ENCODE measurements at places on chromosomes 16 and 17.

DNA sequence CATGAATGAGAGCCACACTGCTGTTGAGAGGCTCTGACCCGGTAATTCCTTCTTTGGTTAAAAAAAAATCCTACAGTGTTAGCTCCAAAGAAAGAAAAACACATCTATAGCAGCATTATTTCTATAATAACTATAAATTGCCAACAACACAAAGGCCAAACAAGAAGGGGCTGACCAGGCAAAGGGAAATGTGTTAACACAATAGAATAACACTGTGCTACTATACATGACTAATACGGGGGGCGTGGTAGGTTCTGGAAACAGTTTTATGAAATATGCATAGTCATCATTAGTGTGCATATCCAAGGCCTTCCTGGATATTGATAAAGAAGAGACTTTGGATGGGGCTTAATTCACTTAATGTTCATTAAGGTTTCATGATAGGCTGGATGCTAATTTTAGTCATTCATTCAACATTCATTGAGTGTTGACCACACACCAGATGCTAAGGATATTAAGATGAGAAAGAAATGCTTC lies 50.0 kb upstream of the CCL1 start:
- DNase-seq, result no peak

DNA sequence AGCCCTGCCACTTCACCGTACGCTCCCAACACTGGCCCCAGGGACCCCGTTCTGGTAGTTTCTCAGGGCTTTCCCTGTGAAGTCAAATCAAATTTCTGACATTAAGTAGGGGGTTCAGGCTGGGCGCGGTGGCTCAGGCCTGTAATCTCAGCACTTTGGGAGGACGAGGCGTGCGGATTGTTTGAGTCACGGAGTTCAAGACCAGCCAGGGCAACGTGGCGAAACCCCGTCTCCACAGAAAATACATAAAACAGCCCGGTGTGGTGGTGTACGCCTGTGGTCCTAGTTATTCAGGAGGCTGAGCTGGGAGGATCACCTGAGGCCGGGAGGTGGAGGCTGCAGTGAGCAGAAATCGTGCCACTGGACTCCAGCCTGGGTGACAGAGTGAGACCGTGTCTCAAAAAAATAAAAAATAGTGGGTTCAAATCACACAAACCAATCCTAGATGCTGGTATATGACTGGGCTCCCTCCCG lies 632 bp downstream of the CYBC1 start:
- DNase-seq, result no peak

DNA sequence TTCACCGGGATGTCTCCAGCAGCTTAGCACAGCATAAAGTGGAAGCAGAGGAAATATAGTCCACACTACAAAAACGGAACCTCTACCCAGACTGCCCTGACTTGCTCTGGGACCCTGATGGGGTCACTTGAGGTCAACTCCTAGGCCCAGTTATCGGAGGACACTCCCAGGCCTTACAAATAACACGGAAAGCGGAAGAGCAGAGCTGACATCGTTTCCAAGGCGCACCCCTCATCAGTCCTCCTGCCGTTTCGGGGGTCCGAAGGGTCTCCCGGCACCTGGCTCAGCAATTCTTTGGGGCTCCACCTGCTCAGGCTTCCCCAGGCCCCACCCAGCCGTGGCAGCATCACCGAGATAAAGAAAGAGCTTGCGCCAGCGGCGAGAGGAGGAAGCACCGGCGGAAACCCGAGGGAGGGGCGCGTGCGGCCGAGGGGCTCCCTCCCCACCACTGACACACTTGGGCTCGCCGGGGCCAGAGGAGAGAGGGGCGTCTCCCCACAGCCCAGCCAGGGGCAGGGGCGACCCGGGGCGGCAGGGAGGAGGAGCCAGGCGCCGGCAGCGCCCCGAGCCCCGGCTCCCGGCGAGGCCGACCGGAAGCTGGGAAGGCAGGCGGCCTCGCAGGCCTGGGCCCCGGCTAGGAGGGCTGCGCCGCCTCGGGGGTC lies 727 bp downstream of the CORO7 start:
- peak; percentile 57 for DNase-seq

DNA sequence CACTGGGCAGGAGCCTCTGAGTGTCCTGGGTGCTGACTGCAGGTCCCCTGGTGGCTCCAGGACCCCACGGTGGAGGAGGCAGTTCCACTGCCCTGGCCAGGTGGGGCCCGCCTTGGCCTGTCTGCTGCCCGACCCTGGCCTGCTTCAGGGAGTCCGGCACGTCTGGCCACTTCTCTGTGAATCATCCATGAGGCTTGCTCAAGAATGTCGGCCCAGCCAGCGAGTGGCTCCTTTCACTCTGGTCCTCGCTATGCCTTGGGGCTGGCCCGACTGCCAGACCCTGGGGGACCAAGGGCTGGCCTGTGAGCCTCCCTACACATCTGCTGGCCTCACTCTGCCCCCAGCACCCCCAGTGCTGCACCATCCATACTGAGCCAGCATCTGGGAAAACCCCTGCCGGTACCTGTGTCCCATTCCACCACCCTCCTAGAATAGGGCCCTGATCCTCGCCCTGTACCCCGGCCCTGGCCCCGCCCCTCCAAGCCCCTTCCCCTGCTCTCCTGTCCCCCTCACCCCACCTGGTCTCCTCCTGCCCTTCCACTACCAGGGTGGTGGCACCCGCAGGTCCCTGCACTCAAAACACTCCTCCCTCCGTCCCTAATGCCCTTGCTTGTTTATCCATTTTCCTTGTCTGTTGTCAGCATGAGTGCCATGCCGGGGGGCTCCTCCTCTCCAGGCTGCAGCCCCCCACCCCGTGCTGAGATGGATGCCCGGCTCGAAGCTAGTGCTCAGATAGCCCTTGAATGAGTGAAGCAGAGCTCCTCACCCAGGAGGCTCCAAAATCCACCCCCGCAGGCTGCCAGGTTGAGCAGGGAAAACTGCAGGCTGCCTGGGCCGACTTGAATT lies 35.5 kb downstream of the ADCY7 start:
- no peak for DNase-seq

DNA sequence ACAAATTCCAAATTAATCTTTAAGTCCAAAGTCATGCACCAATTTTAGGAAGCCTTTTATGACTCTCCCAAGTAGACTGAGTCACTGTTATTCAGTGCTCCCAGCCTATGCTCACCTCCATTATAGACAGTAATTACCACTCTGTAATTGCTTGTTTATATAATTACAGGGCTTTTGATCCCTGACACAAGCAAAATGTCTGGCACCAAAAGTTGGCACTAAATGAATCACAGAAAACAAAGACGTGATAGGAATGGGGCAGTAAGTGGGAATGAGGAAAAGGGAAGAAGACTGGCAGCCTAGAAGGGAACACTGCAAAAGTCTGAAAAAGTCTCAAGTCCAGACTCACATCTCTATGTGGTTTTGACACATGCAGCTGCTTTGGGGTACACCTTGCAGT lies 94.1 kb downstream of the SLC39A11 start:
- DNase-seq, result no peak

DNA sequence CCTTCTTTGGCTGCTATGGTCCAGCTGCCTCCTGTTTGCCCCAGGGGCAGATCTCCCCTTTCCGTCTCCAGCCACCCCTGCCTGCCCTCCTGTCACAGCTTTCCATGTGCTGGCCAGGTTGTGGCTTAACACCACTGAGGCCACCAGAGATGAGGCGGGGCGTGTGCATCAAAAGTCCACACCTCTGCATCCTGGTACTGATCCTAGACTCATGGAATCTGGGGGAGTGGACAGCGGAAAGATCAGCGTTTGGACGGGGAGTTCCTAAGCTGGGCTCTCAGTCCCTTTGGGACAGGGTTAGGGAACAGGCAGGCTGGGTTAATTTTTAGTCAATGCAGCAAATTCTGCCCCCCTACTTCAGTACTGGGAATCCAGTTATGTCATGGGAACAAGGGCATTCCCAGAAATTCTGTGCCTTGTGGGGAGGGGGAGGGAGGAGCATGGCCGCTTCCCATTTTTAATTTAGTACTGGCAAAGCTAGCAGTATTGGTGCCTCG lies 3.9 kb downstream of the IGFBP4 start:
- no peak for DNase-seq

DNA sequence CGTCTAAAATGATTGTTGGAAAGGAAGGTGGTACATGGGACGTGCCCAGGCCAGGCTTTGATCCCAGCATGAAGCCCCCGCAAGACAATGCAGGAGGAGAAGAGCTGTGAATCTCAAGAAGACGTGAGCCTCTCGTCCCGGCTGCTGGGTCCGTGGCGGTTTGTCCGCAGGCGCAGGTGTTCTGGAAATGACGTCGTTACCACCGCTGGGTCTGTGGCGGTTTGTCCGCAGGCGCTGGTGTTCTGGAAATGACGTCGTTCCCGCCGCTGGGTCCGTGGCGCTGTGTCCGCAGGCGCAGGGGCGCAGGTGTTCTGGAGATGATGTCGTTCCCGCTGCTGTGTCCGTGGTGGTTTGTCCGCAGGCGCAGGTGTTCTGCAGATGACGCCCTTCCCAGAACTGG lies 14.1 kb downstream of the SPG7 start:
- DNase-seq, result no peak

- DNase-seq, result no peak
These were observed 197.7 kb upstream of the NOG start for GRCh38 chr17:56395787-56396186.

GRCh38 chr16:75244844-75245758 lies 6.3 kb downstream of the BCAR1 start:
- DNase-seq, result no peak

GRCh38 chr16:4828567-4829321 lies 18.3 kb downstream of the GLYR1 start:
- no peak for DNase-seq

DNA sequence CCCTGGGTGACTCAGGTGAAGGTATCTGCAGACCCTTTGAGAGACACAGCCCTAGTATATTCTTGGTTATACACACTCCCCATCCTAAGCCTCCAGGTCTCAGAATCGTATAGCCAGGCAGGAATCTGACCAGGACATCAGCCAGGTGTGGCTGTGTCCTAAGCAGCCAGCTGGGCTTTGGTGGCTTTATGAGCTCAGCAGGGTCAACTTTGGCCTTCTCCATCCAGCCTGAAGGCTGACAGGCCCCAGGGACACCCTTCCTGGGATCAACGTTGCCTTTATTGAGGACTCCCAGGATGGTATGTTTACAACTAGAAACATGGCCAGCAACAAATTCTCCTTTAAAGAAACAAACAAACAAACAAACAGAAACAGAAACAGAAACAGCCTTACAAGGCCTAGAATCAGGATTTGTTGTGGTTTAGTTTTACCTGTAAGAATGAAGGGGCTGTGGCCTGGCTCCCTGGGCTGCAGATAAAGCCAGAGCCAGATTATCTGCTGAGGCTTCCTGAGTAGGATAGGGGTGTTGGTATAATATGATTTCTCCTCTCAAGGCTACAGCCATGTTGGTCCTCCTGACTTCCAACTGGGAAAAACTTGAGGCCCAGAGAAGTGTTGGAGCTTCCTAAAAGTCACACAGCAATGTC lies 8.5 kb downstream of the KIF19 start:
- no peak for DNase-seq

- no peak for DNase-seq
These were observed 214.1 kb downstream of the RPTOR start for GRCh38 chr17:80758481-80759376.

DNA sequence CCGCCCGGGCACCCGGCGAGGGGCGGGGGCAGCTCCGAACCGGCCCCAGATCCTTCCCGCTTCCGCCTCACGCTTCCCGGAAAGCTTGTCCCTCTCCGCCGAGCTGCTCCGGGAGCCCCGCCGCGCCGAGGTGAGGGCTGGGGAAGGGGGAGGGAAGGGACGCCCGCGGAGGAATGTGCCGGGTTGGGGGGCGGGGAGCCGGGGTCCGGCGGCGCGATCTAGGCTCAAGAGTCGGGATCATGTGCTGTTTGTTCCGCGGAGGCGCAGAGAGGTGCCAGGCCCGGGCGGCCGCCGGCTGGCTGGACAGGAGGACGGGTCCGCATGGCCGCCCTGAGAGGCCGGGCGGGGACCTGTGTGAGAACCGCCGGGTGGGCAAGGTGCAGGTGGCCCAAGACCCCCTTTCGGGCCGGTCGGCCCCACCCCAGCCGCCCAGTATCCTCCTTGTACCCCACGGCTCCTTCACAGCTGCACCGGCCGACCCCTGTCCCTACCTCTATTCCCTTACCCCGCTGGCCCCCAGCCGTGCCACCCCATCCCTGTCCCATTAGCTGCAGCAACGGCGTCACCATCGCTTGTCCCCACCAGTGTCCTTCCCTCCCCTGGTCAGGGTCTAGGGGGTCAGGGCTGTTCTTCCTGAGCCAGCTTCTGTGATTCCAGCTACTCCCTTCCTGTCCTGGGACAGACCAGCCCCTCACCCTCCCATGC lies 429 bp downstream of the KIF1C start:
- no peak for DNase-seq

DNA sequence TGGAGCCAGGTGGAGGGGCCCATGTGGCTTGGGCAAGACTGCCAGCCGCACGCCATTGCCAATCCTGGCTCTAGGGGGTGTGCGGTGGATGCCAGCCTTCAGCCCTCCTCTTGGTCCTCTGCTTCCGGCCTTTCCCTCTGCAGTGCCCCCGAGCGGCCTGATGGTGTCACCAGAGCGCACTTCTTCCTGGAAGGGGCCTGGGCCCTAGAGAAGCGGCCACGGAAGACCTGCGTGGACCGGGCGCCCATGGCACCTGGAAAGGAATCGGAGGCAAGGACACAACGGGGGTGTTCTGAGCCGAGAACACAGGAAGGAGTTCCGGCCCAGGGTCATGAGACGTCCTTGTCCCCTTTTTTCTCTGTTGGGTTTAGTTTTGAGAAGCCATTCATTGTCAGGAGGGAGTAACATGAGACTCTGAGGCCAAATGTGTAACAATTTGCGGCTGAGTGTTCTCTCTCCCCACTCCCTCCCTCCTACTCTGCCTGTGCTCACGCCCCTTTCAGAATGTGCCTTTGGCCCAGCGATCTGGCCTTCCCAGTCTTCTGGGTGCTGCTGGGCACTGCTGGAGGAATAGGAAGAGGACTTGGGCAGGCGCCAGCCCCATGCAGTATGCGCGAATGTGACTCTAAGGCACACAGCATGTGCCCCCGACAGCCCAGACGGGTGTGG lies 92.8 kb downstream of the IRX3 start:
- DNase-seq, result no peak

GRCh38 chr17:49819138-49819537 lies 28.7 kb downstream of the TAC4 start:
- DNase-seq, result no peak

GRCh38 chr16:74497761-74498160 lies 76.5 kb upstream of the CLEC18B start:
- DNase-seq, result no peak

GRCh38 chr16:50278251-50278650 lies 11.9 kb downstream of the ADCY7 start:
- DNase-seq, result no peak

DNA sequence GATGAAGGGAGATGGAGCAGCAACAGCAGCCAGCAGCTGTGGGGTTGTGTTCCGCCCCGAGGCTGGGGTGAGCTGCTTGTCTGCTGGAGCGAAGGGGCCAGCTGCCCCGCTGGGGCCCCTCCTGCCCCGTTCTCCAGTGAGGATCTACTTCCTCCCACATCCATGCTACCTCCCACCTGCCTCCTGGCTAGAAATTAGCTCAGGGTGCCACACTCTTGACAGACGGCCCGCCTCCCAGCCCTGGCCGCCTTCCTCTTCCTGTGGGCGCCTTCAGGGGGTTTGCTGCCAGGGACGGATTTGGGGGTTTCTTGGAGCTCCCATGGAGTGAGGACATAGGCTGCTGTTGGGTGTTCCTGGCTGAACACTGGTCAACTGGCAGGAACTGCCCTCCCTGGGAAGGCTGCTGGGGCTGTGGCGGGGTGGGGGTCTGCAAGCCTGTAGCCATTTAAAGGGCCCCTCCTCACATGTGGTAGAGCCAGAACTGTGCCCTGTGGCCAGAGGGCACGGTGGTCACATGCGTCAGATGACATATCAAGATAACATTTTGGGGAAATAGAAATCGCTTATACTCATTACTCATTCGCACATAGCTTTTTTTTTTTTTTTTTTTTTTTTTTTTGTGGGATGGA lies 13.1 kb downstream of the TBC1D24 start:
- no peak for DNase-seq
